Foreskin fibroblast (primary cell): ENCODE measurements at places on chromosomes 13 and 19.

GRCh38 chr19:5947435-5947834, 30.5 kb downstream of the RANBP3 start:
- DNase-seq = peak; percentile 68

GRCh38 chr13:75685239-75685697, 49.1 kb downstream of the LMO7 start:
- DNase-seq = peak; percentile 91

- peak; percentile 80 for DNase-seq
Measured at GRCh38 chr19:53927739-53928138, 18.7 kb downstream of the CACNG7 start.

DNA sequence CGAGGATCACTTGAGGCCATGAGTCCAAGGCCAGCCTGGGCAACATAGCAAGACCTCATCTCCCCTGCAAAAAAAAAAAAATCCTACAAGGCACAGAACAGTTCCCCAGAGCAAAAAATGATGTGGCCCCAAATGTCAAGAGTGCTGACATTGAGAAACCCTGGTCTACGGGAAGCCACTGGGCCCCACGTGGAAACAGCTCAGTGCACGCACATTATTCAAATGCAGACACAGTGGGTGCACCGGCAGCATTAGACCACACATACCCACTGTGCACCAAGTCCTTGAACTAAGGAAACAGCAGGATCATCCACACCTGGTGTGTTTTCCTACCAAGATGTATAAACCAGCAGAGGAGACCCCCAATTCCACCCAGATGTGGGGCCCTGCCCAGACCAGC, 35.0 kb upstream of the ADGRE5 start:
- no peak for DNase-seq

DNA sequence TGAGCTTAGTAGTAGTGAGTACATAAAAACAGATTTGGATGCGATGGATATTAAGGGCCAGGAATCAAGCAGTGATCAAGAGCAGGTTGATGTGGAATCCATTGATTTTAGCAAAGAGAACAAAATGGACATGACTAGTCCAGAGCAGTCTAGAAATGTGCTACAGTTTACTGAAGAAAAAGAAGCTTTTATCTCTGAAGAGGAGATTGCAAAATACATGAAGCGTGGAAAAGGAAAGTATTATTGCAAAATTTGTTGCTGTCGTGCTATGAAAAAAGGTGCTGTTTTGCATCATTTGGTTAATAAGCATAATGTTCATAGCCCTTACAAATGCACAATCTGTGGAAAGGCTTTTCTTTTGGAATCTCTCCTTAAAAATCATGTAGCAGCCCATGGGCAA, 11.4 kb downstream of the CHAMP1 start:
- DNase-seq = no peak

DNA sequence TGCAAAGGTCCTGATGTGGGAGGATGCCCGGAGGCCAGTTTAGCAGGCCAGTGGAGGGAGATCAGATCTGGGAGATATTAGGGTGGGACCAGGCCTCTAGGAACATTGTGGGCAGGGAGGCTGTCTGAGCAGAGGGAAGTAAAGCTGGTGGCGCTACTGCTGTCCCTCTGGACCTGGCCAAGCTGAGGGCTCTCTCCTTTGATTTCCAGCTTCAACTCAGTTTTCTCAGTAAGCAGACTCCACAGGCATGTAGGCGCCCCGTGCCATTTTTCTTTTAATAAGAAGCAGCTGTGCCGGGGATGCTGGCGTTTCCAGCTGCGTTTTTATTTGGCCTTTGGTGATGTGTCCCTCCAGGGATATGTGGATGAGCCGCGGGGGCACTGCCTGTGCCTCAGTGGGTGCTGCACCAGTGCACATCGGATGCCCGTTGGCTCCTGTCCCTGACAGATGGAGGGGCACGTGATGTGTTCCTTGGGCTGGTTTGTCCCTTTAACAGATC, 6.7 kb downstream of the DNM2 start:
- DNase-seq = peak; percentile 83

DNA sequence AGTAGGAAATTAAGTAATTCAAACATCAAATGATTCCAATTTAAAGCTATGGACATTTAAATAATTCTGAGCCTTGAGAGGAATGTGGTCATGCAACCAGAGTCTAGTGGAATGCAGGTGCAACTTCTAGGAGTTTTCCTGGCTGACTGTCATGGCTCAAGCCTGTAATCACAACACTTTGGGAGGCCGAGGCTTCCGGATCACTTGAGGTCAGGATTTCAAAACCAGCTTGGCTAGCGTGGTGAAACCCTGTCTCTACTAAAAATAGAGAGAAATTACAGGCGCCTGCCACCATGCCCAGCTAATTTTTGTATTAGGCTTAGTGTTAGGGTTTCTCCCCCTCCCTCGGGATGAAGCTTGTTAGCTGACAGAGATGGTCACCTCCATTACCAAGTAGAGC, 6.4 kb downstream of the ZNF808 start:
- DNase-seq = no peak

DNA sequence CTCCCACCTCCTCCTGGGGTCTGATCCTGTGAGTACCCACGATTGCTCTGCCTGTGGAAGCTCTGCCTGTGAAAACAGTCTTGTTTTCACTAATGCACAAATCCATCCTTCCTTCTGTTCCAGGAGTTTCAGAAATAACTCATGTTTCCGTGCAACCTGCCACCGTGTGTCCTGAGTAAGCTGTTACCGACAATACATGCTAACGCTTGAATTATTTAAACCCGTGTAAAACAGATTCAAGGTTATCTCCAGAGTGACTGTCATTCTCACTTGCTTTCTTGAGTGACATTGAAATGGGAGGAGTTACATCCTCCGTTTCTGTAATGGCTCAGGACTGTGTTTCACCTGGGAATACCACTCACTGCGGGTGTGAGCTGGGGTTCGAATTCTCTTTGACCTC, 24.9 kb downstream of the GPR12 start:
- no peak for DNase-seq

DNA sequence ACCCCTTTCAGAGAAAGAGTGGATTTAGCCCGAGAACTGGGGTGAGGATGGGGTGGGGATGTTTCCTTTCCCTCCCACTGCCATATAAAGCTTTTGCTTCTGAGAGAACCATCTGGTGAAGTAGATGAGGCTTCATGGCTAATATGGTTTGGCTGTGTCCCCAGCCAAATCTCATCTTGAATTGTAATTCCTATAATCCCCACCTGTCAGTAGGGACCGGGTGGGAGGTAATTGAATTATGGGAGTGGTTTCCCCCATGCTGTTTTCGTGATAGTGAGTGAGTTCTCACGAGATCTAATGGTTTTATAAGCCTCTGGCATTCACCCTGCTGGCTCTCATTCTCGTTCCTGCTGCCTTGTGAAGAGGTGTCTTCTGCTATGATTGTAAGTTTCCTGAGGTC, 270.9 kb downstream of the LMO7 start:
- no peak for DNase-seq

DNA sequence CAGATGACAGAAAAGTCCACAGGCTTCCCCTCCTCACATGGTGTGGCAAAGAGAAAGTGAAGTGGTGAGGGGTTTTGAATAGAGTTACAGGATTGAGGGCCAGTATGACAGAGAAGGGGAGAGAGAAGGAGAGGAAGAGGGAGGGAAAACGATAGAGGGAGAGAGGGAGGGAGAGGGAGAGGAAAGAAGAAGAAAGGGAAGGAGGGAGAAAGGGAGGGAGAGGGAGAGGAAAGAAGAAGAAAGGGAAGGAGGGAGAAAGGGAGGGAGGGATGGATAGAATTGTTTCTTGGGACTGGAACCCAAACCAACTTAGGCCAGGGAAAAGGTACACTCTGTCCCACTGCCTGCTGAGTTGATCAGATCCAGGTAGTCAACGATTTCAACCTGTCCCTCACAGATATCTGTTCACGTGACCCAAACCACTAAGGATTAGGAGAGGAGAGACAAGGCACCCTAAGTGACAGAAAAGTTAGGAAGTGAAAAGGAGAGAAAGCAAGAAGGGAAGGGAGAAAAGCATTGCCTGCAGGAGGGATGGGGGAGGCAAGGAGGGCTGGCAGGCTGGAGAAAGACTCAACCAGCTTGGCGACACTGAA, 8.1 kb upstream of the IGFL3 start:
- DNase-seq = no peak

GRCh38 chr19:18280247-18281081, 958 bp downstream of the JUND start:
- peak; percentile 74 for DNase-seq

DNA sequence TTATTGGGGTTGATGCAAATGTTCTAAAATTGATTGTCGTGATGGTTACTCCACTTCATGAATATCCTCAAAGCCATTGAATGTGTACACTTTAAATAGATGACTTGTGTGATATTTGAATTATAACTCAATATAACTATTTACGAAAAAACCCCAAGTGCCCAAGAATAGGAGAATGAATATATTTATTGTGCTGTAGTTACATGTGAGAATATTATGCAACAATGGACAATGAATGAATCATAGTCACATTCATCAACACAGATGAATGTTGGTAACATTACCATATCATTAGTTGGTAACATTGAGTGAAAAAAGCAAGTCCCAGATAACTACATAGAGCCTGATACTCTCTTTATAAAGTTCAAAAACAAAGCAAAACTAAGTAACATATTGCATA, 127.8 kb upstream of the UBL3 start:
- no peak for DNase-seq

DNA sequence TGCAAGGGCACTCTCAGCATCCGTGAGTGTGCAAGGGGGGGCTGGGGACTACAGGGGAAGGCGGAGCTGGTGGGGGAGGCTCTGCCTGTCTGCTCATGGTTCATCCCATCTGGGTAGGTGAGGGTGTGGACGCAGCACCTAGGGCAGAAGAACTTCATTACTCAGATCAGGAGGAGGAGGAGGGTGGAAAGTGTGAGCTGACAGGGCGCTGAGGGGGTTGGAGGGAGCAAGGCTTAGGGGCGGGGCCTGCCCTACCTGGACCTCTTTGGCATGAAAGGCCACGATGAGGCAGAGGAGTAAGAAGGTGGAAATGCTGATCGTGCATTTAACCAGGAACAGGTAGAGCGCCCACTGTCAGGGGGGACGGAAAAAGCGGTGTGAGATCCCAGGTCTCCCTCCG, 4.5 kb downstream of the KCNN4 start:
- DNase-seq = no peak

GRCh38 chr13:27534108-27534980, 84.0 kb upstream of the MTIF3 start:
- DNase-seq = no peak

GRCh38 chr13:100381595-100382224, 206.9 kb downstream of the GGACT start:
- DNase-seq = peak; percentile 12

DNA sequence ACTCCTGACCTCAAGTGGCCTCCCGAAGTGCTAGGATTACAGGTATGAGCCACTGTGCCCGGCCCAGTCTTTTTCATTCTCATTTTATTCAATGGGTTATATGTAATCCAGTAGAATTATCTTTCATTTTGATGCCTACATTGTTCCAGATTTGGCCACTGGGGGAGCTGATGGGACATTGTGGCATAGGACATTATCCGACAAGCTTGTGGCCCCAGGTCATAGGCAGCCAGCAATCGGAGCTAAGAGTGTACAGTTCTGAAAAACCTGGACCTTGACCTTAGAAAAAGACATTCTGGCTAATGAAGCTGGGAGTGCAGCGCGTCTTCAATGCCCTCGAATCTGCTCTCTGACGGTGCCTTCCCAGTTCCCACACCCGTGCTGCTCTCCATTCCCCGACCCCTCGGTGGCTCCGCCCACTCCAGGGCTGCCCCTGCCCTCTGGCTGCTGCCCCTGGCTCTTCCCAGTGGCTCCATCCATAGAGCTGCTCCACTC, 108.7 kb downstream of the TEX29 start:
- DNase-seq = peak; percentile 4

GRCh38 chr13:51818781-51819511, 15.0 kb upstream of the DHRS12 start:
- DNase-seq = no peak

DNA sequence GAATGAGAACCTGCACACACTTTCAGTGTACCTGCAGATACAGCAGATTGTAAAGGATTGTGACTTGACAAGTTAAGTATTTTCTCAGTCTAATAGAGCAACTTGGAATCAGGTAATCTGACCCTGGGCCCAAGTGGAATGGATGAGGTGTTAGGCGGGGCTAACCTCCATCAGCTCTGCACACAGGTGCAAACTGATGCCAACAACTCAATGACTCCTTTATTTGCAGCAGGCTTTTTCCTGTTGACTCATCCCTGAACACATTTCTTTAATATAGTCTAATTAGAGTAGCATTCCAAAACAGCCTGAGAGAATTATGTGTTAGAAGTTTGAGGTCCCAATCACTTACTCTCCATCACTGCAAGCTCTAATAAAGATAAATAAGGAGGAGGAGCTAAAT, 48.8 kb downstream of the TPT1 start:
- DNase-seq = peak; percentile 42

DNA sequence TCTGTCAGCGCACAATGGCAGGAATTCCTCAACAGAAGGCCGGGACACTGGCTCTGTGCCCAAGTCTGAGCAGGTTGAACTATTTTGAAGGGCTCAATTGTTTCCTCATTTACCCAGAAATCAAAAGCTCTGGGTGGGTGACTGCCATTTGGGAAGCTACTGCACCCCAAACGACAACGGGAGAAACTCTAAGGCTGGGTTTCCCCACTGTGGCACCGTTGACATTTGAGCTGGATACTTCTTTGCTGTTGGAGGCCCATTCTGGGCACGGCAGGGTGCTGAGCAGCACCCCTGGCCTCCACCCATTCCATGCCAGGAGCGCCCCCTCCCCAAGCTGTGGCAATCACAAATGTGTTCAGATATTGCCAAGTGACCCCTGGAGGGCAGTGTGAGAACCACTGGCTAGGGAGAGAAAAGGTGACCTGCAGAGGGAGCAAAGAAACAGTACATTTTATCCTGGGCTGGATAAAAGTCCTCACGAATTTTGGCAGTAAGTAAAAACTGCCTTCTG, 62.5 kb downstream of the RFX2 start:
- DNase-seq = peak; percentile 72

DNA sequence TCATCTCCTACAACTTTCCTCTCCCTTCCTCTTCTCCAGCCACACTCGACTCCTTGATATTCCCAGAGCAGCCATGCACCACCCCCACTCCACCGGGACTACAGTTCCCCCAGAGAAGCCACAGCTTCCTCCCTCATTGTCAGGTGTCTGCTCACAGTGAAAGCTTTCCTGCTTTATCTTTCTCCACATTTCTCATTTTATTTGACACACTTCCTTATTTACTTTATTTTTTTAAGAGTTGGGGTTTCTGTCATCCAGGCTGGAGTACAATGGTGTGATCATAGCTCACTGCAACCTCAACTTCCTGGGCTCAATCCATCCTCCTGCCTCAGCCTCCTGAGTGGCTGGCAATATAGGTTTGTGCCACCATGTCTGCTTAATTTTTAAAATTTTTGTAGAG, 464.6 kb downstream of the MYO16 start:
- DNase-seq = no peak

DNA sequence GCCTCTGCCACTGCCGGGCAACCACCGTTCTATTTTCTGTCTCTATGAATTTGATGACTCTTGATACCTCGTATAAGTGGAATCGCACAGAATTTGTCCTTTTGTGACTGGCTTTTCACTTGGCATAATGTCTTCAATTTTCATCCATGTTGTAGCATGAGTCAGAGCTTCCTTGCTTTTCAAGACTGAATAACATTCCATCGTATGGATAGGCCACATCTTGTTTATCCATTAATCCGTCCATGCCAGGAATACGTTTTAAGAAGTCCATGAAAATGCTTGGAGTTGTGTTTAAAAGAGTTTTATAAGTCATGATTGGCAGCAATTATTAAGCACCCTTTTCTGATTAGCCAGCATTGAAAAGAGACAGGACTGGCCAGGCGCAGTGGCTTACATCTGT, 53.6 kb upstream of the CLDN10 start:
- DNase-seq = no peak

GRCh38 chr13:27980280-27980998, 8.1 kb downstream of the URAD start:
- no peak for DNase-seq

- peak; percentile 28 for DNase-seq
Measured at GRCh38 chr13:108895220-108895704, 265.9 kb downstream of the MYO16 start.
